ENCODE measurements at places on chromosomes 5 and 9.
A peak's percentile ranks its signal among the peaks of the same experiment; 100 is the strongest.

GRCh38 chr5:64201996-64202395 lies 36.4 kb downstream of the RNF180 start:
- no peak for DNase-seq

DNA sequence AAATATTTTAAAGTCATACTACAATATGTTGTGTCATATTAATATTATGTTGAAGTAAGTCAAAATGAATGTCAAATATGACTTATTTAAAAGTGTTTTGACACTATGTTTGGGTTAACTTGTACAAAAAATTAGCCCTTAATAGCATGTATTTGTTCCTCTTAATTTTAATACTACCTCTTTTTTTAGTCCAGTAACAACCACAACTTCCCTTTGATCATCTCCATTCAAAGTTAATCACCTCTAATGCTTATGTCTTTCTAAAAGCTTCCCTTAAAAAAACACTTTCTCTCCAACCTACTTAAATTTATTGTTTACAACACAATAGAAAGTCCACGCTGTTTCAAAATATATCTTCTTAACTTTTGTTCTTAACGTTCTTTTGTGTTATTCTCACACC lies 9.6 kb downstream of the SLCO4C1 start:
- no peak for DNase-seq

- DNase-seq = no peak
These were observed 69.9 kb downstream of the TRPM6 start for GRCh38 chr9:74817816-74818215.

GRCh38 chr5:146704949-146705665 lies 173.4 kb downstream of the PPP2R2B start:
- no peak for DNase-seq

GRCh38 chr5:67516948-67517565 lies 320.5 kb upstream of the CD180 start:
- DNase-seq = peak; percentile 10

- no peak for DNase-seq
These were observed 92.7 kb upstream of the RUSC2 start for GRCh38 chr9:35397216-35397698.
